Stimulated activated CD8-positive, alpha-beta memory T cell treated with anti-CD3 and anti-CD28 coated beads, Interleukin-7, amount 100 ng/mL, for 1 hour (primary cell): ENCODE measurements at places on chromosomes 6 and 20.

DNA sequence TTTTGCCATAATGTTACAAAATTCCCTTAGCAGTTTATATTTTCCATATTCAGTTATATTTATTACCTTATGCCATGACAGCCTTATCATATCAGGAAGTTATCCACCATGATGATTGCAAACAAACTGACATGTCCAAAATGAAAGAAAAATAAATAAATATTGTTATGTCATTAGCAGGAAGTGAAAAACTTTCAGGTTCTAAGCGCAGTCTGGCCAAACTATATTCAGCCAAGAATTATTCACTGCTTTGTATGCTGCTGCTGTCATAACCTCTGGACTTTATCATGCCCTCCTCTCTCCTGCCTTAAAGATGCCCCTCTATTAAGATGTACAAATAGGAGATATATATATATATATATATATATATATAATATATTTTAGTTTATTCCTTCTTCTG lies 27.7 kb upstream of the DEFB112 start:
- no peak for DNase-seq

- no peak for DNase-seq
These were observed 435.0 kb downstream of the PTPRT start for GRCh38 chr20:42754706-42755105.

- DNase-seq: no peak
These were observed 108.0 kb downstream of the NUS1 start for GRCh38 chr6:117783279-117783678.

- DNase-seq: no peak
These were observed 10.4 kb upstream of the CTCFL start for GRCh38 chr20:57535297-57535696.

DNA sequence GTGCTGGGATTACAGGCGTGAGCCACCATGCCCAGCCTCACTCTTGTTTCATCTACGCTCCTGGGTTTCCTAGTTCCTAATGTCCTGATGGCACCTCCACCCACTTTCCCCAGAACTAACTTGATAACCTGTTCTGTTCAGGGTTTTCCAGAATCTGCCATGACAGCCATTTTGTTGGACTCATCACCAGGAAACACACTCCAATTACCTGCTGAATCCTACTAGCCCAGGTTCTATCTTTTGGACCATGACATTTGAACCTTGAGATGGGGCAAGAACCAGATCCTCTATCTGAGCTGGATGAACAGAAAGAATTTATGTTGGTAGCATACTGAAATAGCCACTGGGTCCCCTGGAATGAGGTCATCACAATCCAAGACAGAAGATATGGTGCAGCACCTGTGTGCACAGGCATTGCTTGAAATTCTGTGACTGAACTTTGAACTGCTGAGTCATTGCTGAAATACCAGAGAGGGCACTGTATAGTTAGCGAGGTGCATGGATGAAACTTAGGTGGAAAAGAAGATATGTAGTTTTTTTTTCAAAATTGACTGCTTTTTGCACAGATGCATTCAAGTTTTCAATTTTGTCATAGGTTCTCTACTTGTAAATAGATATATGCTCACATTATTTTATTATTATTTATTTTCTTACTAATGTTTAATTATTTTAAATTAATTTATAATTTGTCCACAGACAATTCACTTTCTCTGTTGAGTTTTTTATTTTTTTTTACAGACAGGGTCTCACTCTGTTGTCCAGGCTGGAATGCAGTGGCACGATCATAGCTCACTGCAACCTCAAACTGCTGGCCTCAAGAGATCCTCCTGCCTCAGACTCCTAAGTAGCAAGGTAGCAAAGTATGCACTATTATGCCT lies 42.8 kb upstream of the TASP1 start:
- DNase-seq: no peak

- DNase-seq: no peak
These were observed 1514.8 kb upstream of the DEFB115 start for GRCh38 chr20:29742699-29743100.

DNA sequence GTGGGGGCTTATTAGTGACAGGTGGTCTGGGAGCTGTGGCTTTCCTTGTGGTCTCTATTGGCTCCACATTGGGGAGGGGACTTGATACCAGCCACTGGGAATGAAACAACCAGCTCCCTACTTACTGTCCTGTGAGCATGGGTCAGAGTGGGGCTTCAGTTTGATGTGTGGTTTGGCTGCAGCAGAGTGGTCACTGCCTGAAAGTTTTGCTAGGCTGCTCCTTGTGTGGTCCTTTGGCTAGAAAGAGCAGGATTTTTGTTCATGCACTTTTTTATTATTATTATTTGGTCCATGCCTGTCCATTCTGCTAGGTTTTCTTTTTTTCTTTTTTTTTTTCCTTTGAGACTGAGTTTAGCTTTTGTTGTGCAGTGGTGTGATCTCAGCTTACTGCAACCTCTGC lies 7.5 kb upstream of the TMEM14B start:
- DNase-seq: no peak

DNA sequence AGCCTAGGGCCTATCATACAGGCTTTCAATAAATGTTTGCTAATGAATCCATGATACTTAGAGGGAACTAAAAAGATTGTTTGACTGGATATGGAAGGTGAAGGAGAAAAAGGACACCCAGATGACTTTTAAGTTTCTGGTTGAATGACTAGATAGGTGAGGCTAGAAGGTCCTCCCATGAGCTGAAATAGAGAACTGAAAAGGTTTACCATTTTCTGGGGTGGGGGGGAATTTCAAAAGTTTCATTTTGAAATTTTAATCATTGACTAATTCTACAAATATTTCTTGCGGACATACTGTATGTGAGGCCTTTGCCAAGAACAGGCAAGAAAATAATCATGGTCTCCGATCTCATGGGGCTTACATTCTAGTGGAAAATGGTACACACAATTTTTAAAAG lies 17.9 kb upstream of the ZBTB2 start:
- DNase-seq: no peak

- DNase-seq: no peak
These were observed 28.4 kb upstream of the FOXC1 start for GRCh38 chr6:1581120-1581991.

- no peak for DNase-seq
These were observed 111.6 kb downstream of the RTN4IP1 start for GRCh38 chr6:106517706-106518105.

DNA sequence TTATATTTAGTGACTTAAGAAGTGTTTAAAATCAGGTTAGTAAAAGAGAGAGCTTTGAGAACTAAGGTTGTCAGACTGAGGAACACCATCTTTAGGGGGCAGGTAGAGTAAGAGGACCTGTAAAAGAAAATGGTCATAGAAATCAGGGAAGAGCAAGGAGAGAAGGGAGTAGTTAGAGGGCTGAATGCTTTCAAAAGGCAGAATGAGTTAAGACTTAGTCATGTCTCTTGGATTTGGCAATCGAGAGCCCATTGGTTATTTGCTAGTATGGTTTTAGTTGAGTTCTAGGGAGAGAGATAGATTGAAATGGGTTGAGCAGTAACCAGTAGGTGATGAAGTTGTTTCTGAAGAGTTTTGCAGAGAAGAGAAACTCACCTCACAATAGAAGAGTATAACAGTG lies 51.1 kb downstream of the RALGAPB start:
- no peak for DNase-seq

DNA sequence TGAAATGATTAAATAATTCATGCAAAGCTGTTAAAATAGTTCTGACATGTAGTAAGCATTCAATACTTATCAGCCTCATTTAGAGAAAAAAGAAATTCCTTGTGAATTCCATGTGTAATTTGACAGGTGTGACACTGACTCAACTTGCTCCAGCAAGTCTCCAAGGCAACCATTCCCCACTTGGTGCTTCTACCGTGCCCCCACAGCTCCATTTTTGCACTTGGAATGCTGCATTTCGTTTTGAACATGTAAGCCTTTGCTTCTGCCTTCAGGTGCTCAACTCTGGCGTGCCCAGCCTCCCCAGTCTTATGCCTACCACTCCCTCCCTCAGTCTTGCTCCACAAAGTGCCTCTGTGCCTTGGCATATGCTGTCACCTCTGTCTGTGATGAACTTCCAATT lies 760.6 kb upstream of the CHD6 start:
- no peak for DNase-seq

DNA sequence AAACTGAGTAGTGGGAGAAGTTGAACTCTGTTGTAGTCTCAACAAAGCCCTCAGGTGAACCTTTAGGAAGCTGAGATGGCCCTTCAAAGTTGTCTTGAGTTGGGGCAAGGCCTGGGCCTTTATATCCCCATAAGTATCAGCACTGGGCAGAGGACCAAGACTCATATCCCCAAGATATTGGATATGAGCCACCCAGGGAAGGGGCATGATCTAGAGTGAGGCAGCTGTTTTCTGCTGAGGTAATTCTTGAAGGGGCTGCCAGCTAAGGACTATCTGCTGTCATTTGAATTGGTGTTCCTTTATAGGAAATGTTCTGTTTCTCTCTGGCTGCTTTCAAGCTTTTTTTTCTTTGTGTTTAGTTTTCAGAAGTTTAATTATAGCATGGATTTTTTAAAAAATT lies 140.7 kb upstream of the FLRT3 start:
- no peak for DNase-seq

- DNase-seq: no peak
These were observed 707 bp downstream of the MAN1A1 start for GRCh38 chr6:119348748-119349360.

DNA sequence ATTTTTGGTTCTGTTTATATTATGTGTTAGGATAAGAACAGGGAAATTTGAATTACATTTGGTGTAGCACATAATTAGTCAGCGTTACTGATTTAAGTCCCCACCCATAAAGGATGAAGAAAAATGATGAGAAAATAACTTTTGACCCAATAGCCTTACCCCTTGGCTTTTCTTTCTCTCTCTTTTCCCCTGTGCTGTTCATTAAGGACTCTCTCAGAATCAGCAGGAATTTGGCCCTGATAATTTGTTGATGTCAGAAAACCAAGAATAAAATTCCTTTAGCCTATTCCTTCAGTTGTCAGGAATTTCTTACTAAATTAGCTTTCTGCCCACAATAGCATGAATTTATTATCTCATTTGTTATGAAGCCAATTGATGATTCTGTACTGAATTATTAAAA lies 18.5 kb downstream of the PLCB1 start:
- DNase-seq: no peak
